M059J (cell line): ENCODE measurements at places on chromosomes 3 and 15. TPM values are rescaled to one million over a fixed set of nuclear protein-coding genes. Genes with fewer than 3 reads are reported as not detected.

The CPNE4 gene
- 0.32 TPM in 1 of 2 replicates, not detected in the other for total RNA-seq

The GOLGA6D gene
- total RNA-seq, result not detected in 2 replicates

The COL8A1 gene
- 225 and 349 TPM in 2 replicates for total RNA-seq

The DNAH1 gene
- total RNA-seq, result 0.02 and 0.52 TPM in 2 replicates

The CTXND1 gene
- not detected in 2 replicates for total RNA-seq

- DNase-seq, result no peak
These were observed 19.4 kb downstream of the ILDR1 start for GRCh38 chr3:122002611-122003010.

DNA sequence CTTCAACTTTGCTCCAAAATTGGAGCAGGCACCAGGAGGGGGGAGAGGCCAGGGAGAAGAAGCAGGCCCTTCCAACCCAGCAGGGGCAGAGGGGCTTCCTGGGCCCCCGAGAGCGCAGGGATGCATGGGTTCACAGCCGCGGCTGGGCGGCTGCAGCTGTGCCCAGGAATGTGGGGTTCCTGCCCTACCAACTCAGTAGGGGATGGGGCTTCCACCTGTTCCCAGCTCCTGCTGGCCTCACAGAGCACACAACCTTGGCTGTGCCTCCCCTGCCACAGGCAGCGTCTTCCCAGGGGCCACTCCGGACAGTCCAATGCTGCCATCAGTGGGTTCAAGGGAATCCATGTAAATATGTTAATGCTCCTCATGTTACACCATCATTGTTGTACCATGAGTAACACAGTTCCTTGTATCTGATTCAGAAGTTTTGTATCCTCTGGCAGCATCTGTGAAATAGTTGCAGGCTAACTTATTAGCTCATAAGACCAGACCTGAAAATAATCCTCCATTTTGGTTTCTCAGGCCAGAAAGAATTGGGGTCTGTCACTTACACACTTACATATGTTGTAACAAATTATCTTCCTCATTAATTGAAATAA, 12.1 kb upstream of the SIAH2 start:
- DNase-seq, result peak; percentile 66

DNA sequence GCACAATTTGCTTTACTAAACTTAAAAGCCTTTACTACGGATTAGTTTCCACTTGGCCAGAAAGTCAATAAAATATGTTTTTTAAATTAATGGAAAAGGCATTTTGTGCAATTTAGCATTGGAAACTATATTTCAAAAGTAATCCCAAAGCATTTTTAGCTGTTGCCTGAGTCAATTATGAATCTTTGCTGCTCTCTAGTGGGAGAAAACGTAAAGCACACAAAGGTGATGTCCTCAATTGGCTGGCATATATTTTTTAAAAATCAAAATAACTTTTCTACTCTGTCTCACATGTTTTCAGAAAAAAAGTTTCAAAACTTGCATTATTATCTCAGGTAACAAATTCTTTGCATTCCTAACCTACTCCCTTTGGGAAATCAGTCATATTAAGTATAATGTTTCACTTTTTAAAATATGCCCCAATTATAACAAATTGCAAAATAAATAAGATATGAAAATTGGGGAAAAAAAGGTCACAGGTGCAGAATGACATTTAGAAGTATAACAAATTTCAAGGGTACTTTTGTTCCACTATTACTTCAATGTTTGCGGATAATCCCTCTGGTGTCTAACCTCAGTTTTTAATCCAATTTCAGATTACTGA, 47.2 kb upstream of the TEX55 start:
- peak; percentile 39 for DNase-seq

- DNase-seq, result peak; percentile 66
These were observed 46.0 kb upstream of the TSEN2 start for GRCh38 chr3:12438318-12438717.

- DNase-seq, result peak; percentile 75
These were observed 18.3 kb downstream of the TMED3 start for GRCh38 chr15:79329171-79329611.

GRCh38 chr15:25909806-25910205, 46.7 kb upstream of the ATP10A start:
- DNase-seq, result no peak

DNA sequence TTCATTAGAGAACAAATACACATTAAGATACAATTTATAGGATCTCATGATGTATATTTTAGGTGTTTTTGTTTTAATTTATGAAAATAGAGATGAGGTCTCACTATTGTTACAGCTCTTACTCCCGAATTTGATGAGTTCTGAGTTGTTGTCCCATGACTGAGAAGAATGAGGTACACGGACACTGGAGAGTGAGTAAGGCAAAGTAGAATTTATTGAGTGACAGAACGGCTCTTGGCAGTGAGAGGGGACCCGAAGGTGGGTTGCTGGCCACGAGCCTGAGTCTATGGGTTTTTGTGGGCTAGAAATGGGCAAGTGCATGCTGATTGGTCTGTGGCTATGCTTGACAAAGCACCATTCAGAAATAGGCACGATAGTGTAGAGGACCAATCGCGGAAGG, 3.1 kb upstream of the RNF168 start:
- DNase-seq, result no peak

GRCh38 chr15:79657722-79658121, 225.6 kb downstream of the MINAR1 start:
- DNase-seq, result peak; percentile 60

GRCh38 chr3:10387881-10388609, 67.1 kb upstream of the SEC13 start:
- no peak for DNase-seq

DNA sequence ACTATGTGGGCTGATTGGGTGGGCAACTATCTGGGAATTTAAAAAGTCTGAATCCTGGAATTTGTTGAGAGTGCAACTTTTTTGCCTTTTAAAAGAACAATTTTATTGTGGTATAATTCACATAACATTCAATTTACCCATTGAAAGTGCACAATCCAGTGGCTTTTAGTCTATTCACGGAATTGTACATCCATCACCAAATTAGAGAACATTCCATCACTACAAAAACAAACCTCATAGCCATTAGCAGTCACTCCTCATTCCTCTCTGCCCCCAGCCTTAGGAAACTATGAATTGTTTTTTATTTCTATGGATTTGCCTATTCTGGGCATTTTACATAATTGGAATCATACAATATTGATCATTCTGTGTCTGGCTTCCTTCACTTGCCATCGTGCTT, 101.8 kb upstream of the ALDH1A3 start:
- no peak for DNase-seq

DNA sequence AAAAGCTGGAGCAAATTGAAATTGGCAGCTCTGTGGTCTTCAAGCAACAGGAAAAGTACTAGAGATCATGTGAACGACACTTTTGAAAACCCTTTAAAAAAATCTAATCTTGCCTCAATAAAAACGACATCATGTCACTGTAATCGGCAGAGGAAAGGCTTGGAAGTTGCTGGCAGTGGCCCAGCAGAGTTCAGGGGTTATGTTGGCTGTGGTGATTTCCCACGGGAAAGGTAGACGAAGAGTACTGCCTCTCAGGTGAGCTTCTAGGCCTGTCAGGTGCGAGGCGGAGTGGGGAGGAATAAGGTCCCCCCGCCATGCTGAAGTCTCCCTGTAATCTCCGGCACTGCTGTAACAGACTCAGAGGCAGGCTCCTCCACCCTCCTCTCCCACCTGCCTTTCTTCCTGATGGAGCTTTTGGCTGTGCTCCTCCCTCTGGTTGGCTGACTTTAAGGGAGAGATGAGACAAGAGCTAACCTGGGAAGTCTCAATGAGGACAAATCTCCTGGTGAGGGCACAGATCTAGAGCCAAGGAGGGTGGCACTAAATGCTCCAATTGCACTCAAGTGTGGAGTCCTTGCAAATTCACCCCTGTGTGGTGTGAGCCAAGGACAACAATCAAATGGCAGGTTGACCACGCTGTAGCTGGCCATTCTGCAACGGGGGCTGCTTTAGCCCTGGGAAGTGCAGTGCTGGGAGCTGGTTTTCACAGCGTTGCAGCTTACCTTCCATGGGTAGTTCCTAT, 18.7 kb upstream of the HES1 start:
- no peak for DNase-seq

DNA sequence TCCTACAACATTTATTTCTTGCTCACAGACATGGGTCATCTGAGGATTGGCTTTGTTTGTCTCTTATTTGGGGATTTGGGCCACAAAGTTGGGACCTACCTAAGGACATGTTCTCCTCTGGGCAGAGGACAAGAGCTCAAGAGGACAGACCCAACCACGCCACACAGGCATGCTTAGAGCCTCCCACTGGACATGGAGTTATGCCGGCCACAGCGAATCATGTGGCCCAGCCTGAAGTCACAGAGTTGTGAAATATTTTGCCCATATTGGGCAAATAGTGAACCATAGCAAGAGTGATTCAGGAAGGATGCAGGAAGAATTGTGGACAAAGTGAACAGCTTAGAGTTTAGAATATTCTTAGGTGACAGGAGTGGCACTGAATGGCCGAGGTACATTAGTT, 9.9 kb downstream of the TRAK1 start:
- peak; percentile 35 for DNase-seq

GRCh38 chr3:79954756-79955155, 187.0 kb upstream of the ROBO1 start:
- peak; percentile 3 for DNase-seq

GRCh38 chr3:112779558-112780480, 66.8 kb downstream of the CD200R1L start:
- no peak for DNase-seq

GRCh38 chr3:170539897-170540296, 46.0 kb downstream of the SLC7A14 start:
- DNase-seq, result no peak

- no peak for DNase-seq
These were observed 104.6 kb upstream of the SKOR1 start for GRCh38 chr15:67720556-67721175.

GRCh38 chr15:90885432-90886290, 1.4 kb downstream of the FES start:
- DNase-seq, result peak; percentile 37

DNA sequence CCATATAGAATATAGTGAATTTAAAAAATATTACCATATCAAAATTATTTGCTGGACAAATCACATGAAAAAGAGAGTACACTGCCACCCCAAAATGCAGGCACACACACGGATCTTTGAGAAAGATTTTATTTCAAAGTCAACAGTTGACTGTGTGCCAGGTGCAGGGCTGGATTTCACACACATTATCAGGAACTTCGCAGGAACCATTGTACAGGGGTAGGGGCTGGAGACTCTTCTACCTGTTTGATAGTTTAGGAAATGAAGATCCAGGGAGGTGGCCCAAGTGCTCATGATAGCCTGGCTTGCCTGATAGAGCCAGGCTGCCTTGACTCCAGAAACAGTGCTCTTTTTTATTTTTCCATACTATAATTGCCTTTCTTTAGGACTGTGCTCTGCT, 54.2 kb downstream of the IL1RAP start:
- DNase-seq, result no peak

GRCh38 chr3:13219902-13220296, 146.7 kb upstream of the IQSEC1 start:
- no peak for DNase-seq
